ENCODE measurements at places on chromosomes 1 and 21.
A peak's percentile ranks its signal among the peaks of the same experiment; 100 is the strongest.

- peak; percentile 43 for DNase-seq
Measured at GRCh38 chr1:205229399-205229871, 1.7 kb downstream of the TMCC2 start.

- peak; percentile 44 for DNase-seq
Measured at GRCh38 chr1:236281198-236281653, 532 bp downstream of the ERO1B start.

- no peak for DNase-seq
Measured at GRCh38 chr1:156862997-156863599, 2.4 kb downstream of the NTRK1 start.

- no peak for DNase-seq
Measured at GRCh38 chr1:6653436-6654290, 29.0 kb downstream of the THAP3 start.

DNA sequence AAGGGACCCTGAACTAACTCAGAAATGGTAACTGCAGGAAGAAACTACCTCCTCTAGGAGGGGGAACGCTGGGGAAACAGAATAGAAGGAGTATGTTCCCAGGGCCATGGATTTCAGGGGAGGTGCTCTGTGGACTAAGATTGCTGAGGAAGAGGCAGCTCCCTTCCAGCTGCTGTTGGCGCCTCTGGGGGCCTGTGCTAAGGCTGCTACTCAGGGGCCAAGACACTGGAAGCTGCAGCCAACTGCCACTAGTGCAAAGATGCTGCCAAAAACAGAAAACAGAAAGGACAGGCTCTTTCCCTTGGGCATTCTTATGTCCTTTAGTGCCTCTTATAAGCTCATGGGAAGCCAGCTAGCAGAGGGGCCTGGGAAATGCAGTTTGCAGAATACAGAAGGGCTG is 58.0 kb upstream of the SGIP1 start:
- DNase-seq = no peak

- DNase-seq = no peak
Measured at GRCh38 chr1:81237473-81238089, 563.2 kb upstream of the ADGRL2 start.

DNA sequence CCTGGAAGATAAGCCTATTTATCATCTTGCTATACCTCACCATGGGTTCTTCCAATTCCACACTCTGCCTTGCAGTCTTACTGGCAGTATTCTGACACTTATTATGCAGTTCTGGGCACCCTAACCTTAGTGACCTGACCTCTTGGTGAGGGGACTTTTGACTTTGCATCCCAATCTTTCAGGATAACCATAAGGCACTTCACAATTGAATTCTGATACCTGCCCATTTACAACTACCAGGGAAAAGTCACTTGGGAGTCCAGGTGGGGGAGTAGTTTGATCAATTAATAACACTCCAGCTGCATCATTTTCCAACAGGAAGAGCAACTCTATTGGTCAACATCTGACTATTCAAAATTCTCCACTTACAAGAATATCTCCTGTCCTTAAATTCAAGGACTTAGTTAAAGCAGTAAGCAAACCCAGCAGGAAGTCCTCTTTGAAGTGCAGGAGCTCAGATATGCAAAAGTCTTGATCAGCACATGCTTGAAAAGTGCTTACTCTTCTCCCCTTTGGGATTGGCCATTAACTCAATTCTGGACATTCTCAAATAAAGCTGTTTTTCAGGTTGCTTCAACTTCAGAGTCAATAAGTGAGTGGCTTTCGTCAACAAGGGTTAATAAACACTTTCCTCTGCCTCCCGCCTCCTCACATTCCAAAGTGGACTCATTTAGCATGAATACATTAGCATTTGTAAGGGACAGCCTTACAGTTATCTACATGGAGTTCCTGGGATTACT is 177.4 kb upstream of the NRIP1 start:
- DNase-seq = no peak

- peak; percentile 45 for DNase-seq
Measured at GRCh38 chr1:200979574-200980451, 43.7 kb downstream of the KIF21B start.

DNA sequence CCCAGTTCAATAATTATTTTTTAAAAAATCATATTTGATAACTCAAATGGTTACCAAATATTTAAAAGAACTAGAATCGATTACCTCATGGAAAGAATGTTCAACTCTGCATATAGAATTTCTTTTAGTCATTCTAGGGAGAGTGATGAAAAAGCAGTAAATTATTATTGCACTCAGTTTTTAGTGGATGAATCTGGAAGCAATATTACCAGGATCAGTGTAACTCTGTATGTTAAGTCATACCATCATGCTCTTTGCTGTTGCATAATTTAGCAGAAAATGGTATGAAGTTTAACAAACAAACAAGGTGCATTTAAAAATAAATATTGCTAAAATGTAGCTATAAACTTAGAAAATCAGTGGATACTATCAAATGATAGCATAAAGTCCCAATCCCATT is 46.1 kb upstream of the ARHGAP29 start:
- DNase-seq = no peak

- no peak for DNase-seq
Measured at GRCh38 chr1:63669151-63669961, 76.1 kb downstream of the PGM1 start.

DNA sequence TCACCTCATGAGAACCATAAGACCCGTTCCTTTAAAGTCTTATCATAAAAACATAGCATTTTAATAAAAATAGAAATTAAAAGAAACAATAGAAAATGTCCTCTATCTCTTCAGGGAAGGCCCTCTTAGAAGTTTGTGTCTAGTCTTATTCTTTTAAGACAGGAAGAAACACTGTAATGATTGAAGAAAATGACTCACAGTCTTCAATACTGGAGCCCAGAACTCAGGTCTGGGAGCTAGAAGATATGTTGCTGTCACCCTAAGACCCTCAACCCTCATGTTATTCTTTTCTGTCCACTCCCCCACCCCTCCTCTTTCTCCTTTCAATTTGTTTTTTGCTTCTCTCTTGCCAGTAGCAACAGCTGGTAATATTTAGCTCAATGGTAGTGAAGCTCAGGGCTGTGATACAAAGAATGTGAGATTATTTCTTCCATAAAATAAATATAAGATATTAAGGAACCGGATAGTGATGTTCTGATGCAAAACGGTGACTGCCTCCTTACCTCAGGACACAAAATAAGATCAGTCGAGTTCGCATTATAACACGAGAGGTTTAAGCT is 12.0 kb downstream of the DUSP10 start:
- no peak for DNase-seq

- DNase-seq = no peak
Measured at GRCh38 chr1:200290010-200290685, 119.7 kb downstream of the ZNF281 start.

- DNase-seq = peak; percentile 67
Measured at GRCh38 chr1:219927956-219928790, at the start of gene SLC30A10. Gene SLC30A10 (minus strand): TSS chr1:219928557. CDS start chr1:219928440, 117 bp downstream.

DNA sequence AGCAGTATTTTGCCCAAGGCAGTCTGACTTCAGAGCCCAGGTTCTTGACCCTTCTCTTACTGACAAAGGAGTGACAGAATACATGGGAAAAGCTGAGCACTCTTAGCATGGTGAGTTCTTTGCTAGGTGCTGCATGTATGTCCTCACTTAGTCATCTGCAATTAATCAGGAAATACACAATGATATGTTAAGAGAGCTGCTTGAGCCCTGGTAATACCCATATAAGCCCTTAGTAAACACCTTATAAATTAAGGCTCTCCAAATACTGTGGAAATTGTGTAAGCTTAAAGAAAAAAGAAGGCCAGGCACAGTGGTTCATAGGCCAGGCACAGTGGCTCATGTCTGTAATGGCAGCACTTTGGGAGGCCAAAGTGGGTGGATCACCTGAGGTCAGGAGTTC is 14.0 kb upstream of the TMEM81 start:
- DNase-seq = no peak

DNA sequence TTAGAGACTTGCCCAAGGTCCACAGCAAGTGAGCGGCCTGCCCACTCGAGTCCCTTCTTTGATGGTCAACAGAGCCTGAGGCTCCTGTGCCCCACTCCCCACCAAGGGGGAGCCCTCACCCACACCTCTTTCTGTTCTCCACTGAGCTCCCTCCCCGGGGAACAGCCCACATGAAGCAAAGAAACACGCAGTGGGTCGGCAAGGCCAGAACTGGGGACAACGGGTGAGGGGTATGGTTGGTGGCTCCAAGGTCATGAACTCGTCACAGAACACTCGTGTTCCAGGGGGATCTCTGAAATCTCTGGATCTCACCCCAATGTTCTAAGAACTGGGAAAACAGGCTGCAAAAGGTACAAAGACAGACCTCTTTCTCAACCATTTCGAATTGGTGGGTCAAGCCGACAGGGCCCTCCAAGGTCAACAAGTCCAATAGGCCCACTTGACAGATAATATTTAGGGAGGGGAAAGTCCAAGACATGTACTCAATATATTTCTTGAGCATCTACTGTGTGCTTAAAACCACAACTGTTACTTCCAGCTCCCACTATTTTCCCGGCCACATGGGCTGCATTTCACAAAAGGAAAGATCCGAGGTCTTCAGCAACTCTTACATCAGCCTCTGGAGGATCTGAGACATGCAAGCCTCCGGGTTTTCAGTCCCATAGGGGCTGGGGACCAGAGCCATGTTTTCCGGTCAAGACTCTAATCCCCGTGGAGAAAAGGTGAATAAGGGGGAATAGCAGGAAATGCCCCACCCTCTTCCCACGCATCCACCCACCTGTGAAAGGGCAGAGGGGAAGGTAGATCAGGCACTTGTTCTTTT is 1.1 kb upstream of the RAP1GAP start:
- DNase-seq = no peak

DNA sequence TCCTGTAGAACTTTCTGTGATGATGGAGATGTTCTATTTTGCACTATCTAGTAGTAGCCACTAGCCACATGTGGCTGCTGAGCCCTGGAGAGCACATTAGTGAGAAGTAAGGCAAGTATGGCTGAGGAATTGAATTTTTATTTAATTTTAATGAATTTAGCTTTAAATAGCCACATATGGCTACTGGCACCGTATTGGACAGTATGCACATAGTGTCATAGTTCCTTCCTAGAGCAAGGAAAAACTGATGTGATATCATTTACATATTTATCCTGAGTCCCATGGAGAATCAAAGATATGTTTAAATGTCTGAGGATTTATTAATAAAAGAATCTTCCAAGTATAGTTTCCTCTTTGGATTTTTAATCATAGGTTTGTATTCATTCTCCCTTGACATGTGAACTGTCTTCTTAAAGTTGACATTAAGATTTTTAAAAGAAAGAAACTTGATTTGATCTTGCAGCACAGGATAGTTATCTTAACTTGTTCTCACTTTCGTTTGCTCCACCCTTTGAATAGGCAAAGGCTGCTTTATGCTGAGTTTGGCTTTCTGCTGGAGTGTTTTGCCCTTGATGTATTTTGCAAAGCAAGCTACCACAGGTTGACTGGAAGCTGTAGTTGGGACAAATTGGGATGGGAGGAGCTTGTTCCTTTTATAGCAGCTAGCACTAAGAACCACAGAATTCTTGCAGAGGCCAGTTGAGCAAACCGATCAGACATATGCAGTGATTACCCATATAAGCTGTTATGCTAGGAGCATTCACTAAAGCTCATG is 129.7 kb downstream of the VPS13D start:
- DNase-seq = no peak

GRCh38 chr1:110307239-110307974 is 31.8 kb upstream of the RBM15 start:
- no peak for DNase-seq

DNA sequence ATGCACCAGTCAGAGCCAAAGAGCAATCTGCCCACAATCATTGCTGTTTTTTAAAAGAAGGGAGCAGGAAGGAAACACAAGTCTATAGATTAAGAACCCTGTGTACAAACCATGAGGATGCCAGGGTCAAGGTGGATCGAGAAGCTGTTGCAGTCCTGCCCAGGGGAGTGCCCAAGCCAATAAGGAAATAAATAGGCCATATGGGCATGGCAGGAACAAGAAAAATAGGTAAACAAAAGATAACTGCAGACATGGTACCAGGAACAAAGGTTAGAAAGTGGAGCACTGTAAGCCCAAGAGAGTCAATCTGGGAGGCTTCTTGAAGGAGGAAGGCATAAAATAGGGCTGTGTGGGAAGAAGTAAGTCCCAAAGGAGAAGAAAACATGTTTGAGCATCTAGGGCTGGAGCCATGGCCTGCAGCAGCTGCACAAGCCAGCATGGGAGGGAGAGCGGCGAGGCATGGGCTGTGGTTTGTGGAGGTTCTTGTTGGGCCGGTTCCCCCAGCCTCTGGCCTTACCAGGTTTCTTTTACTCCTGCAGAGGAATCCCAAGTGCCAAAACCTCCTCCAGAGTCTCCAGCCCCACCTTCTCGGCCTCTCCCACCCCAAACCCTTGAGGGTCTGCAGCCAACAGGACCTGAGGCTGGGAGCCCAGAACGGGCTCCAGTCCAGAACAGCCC is 13.6 kb downstream of the INAVA start:
- DNase-seq = no peak

- no peak for DNase-seq
Measured at GRCh38 chr1:85494904-85495266, 29.9 kb upstream of the DDAH1 start.

DNA sequence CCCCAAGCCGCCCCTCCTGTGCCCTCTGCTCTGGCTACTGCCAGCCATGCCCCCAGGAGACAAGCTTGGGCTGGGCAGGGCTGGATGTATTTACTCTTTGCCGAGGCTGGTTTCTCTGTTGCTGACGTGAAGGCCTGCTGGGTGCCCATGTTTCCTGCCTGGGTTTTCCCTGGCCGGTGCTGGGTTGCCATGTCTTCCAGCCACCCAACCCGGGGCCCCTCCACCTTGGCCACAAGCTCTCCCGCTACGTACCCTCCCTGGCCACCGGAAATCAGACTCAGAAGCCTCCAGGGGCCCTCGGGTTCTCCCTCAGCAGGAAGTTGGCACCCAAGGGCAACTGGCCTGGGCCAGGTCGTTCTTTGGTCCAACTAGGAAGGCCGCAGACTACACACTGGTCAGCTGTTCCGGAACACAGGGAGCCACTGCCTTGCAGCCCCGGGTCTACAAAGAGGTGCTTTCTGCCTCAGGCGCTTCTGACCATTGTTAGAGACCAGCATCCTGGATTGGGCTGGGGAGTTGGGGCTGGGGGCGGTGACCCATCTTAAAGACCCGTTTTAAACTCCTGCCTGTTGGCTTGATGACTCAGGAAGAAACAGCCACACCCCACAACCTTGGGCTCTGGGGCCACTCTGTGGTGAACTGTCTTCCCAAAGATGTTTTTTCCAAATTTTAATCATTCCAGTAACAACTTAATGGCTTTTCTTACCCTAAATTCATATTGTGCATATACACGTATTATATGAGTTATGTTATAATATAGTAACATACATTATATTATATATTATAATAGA is 71.2 kb upstream of the RUNX3 start:
- no peak for DNase-seq

- no peak for DNase-seq
Measured at GRCh38 chr1:222777977-222778376, 36.9 kb upstream of the DISP1 start.

GRCh38 chr1:167121375-167122120 is 27.7 kb downstream of the STYXL2 start:
- peak; percentile 64 for DNase-seq

- DNase-seq = no peak
Measured at GRCh38 chr1:106831511-106831910, 225.0 kb upstream of the PRMT6 start.

- DNase-seq = no peak
Measured at GRCh38 chr1:175376194-175376593, 183.6 kb upstream of the KIAA0040 start.
